ENCODE measurements at places on chromosomes 13 and 19. TPM values are rescaled to one million over a fixed set of nuclear protein-coding genes. Genes with fewer than 3 reads are reported as not detected.

GRCh38 chr19:5978606-5979552, 939 bp upstream of the RANBP3 start:
- H3K36me3 ChIP-seq = no peaks in the 10 kb centered on the region
- H3K4me1 ChIP-seq = peaks cover 55% of the 10 kb centered on the region
- DNase-seq = no peak

GRCh38 chr13:36038785-36039555, 92.2 kb downstream of the DCLK1 start:
- H3K27me3 ChIP-seq = no peaks in the 10 kb centered on the region
- no peak for DNase-seq
- no peaks in the 10 kb centered on the region for H3K4me1 ChIP-seq
- no peaks in the 10 kb centered on the region for H3K36me3 ChIP-seq

DNA sequence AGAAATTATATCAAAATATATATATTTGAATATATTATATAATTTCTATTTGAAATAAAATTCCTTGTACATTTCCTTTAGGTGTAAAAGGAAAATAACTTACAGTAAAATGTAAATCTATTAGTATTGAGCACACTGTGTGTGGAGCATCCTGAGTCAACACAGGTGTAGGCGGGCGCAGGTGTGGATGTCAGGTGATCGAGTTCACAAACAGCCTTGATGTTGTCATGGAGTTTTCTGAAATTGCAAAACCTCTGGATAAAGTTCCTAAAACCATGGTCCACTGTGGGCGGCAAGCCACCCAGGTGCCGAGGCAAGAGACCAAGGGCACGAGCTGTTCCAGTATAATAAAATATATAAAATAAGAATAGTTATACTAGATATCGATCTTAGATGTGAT, 27.7 kb upstream of the MCF2L start:
- no peak overlapping the region for H3K4me3 ChIP-seq
- peaks cover 4% of the 10 kb centered on the region for H3K36me3 ChIP-seq
- peaks cover 21% of the 10 kb centered on the region for H3K4me1 ChIP-seq
- no peak for DNase-seq
- H3K27me3 ChIP-seq = peaks cover 32% of the 10 kb centered on the region
- no peak overlapping the region for H3K27ac ChIP-seq

The CFAP97D2 gene
- polyA plus RNA-seq = not detected

GRCh38 chr19:18220632-18221275, 5.5 kb downstream of the PDE4C start:
- H3K4me3 ChIP-seq = no peak overlapping the region
- peaks cover 10% of the 10 kb centered on the region for H3K4me1 ChIP-seq
- H3K27me3 ChIP-seq = peaks cover 24% of the 10 kb centered on the region
- H3K36me3 ChIP-seq = no peaks in the 10 kb centered on the region
- DNase-seq = no peak
- H3K27ac ChIP-seq = no peak overlapping the region

The RGCC gene
- polyA plus RNA-seq = not detected

- H3K4me1 ChIP-seq = no peaks in the 10 kb centered on the region
- H3K27me3 ChIP-seq = no peaks in the 10 kb centered on the region
- H3K4me3 ChIP-seq = no peak overlapping the region
- H3K36me3 ChIP-seq = no peaks in the 10 kb centered on the region
Measured at GRCh38 chr13:20349564-20350381, 117.7 kb upstream of the GJB6 start.

The PBX4 gene
- 0.31 TPM for polyA plus RNA-seq

The RNF113B gene
- not detected for polyA plus RNA-seq

DNA sequence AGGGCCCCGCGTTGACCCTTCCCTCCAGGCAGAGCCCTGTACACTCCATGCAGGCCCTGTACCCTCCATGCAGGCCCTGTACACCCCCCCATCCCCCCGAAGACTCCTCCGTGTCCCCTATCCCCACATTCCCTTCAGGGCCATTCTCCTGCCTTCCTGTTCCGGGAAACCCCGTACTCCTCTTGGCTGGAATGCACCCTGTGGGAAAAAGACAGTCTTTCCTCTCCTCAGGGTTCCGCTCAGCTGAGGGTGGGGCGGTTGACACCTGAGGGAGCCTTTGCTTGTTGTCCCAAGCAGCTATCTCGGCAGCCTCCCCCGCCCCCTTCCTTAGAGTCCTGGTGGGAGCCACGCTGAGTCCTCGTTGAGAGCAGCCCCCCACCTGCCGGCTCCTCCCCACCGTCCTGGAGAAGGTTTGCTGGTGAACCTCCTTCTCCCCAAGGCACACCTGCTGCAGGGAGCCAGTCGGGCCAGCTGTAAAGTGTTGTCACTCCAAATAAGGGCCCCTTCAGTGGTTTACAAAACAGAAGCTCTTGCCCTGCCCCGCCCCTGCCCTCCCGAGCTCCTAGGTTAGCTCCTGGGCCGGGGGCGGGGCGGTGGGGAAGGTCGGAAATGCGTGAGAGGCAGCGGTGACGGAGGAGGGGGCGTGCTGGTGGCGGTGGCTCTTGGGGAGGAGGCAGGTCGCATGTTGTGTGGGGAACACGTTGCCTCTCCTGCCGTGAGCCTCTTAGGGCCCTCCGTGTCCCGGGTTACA, 1.5 kb downstream of the GNA11 start:
- no peaks in the 10 kb centered on the region for H3K36me3 ChIP-seq
- peak overlapping the region; percentile 89 for H3K4me3 ChIP-seq
- H3K27ac ChIP-seq = no peak overlapping the region
- H3K4me1 ChIP-seq = peaks cover 26% of the 10 kb centered on the region
- H3K27me3 ChIP-seq = no peaks in the 10 kb centered on the region

The TUBB4A gene
- 5.9 TPM for polyA plus RNA-seq

DNA sequence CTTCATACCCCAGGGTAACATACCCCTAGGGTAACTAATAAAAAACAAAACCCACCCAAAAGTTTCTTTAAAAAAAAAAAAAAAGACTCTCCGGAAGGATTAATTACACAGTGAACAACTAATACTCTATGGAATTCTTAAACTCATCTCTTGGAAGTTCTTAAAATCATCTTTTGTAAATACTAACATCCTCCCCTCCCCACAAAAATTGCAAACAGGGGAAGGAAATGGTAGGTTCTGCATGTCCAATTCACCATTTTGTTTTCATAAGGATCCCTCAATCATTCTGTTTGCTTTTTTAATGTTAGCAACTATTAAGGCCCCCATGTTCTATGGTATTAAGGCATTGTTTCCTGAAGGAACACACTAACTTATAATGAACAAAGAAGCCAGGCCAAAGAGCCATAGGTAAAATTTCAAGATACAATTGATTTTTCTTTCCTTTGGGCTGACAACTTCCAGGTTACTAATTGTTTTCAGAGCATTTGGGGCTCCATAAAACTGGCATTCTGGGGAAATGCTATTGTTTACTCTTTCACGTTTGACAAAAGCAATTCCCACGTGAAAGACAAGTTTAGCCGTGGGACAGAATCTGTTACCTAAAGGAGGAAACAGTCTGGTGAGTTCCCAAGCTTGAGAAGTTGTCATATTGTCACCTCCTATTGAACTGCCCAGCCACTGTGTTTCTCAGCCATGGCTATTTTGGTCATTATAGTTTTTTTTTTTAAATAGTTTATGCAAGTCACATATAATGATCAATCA, 107.0 kb downstream of the FLT1 start:
- H3K27me3 ChIP-seq = no peaks in the 10 kb centered on the region
- H3K4me3 ChIP-seq = no peak overlapping the region
- no peak for DNase-seq
- H3K36me3 ChIP-seq = peaks cover 20% of the 10 kb centered on the region

The B3GLCT gene
- polyA plus RNA-seq = 6.8 TPM

- H3K4me1 ChIP-seq = no peaks in the 10 kb centered on the region
- peaks cover 57% of the 10 kb centered on the region for H3K27me3 ChIP-seq
- no peaks in the 10 kb centered on the region for H3K36me3 ChIP-seq
- H3K27ac ChIP-seq = no peak overlapping the region
- no peak for DNase-seq
Measured at GRCh38 chr19:46115396-46116106, 8.9 kb downstream of the IGFL3 start.

The DPF1 gene
- polyA plus RNA-seq = 0.20 TPM

DNA sequence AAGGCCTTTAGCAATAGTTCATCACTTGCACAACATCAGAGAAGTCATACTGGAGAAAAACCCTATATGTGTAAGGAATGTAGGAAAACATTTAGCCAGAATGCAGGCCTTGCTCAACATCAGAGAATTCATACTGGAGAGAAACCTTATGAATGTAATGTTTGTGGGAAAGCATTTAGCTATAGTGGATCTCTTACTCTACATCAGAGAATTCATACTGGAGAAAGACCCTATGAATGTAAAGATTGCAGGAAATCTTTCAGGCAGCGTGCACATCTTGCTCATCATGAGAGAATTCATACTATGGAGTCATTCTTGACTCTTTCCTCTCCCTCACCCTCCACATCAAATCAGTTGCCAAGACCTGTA, 19.8 kb downstream of the ZNF583 start:
- H3K27ac ChIP-seq = no peak overlapping the region
- H3K27me3 ChIP-seq = no peaks in the 10 kb centered on the region
- no peaks in the 10 kb centered on the region for H3K4me1 ChIP-seq
- H3K4me3 ChIP-seq = no peak overlapping the region
- no peak for DNase-seq
- peaks cover 43% of the 10 kb centered on the region for H3K36me3 ChIP-seq

DNA sequence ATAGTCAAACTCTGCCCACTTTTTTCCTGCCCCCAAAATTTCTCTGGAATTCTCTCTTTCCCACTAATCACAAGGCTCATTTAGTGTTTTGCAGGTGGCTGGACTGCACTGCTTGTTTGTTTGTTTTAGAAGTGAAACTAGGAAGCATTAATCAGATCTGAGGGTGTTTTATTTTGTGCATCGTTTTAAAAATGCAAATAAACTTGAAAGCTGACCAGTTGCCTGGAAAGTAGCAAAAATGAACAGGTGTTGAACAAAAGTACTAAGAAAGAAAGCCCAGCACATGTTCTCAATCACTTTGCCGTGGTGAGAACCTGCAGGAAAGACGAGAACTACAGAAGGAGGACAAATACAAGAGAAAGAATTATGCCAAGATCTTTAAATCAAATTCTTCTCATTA, 365.5 kb downstream of the PCDH9 start:
- peak overlapping the region; percentile 25 for H3K4me3 ChIP-seq
- DNase-seq = no peak
- no peaks in the 10 kb centered on the region for H3K4me1 ChIP-seq
- no peaks in the 10 kb centered on the region for H3K36me3 ChIP-seq
- H3K27me3 ChIP-seq = no peaks in the 10 kb centered on the region
- no peak overlapping the region for H3K27ac ChIP-seq

The TMEM86B gene
- polyA plus RNA-seq = 0.29 TPM

DNA sequence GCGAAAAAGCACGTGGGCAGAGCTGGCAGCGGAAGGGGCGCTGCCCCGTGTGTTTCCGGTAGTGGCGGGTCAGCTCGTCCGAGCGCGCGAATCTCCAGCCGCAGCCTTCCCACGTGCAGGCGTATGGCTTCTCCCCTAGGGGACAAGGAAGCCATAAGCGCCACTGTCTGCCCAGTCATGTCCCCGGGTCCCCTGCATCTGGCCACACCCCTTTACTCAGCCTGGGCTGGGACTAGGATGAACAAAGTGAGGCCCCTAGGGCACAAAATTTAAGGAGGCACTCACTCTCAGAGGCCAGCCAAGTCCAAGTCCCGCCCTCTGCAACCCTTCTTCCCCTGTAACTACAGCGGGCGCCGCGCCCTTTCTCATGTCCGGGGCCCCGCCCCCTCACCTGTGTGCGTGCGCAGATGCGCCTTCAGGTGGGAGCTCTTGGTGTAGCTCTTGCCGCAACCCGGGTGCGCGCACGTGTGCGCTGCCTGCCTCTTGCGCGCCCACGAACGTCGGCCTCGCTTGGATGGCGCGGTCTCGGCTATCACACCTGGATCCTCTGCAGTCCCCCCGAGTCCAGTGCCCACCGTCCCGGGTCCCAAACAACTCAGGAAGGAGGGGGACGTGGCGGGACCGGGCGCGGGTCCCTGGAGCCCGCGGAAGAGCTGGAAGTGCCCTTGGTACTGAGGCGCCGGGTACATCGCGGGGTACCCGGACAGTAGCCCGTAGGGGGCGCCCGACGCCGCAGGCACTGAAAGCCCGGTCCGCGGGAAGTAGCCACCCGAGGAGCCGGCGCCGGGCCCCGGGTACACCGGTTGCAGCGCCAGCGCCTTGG, 1.9 kb downstream of the KLF1 start:
- H3K4me1 ChIP-seq = peaks cover 29% of the 10 kb centered on the region
- peak; percentile 60 for DNase-seq
- peak overlapping the region; percentile 83 for H3K4me3 ChIP-seq

DNA sequence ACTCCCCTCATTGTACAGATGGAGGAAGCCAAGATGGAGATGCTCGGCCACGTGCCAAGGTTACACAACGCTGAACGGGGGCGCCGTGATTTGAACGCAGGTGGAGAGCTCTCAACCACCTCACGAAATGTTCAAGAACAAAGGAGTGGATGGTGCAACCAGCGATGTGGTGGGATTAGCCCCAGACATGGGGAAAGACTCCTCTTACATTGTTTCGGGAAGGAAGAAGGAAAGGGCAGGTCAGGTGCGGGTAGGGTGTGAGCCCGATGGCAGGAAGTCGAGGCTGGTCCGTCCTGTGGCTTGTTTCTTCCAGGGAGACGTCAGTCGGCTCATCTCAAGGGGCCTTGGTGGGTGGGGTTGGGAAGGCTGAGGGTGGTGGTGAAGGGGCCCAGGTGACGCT, 7.1 kb upstream of the KLK14 start:
- no peak overlapping the region for H3K27ac ChIP-seq
- DNase-seq = no peak
- H3K27me3 ChIP-seq = no peaks in the 10 kb centered on the region
- no peak overlapping the region for H3K4me3 ChIP-seq
- no peaks in the 10 kb centered on the region for H3K36me3 ChIP-seq

GRCh38 chr19:6164906-6165531, 29.6 kb downstream of the ACSBG2 start:
- DNase-seq = no peak
- H3K4me3 ChIP-seq = no peak overlapping the region
- H3K27me3 ChIP-seq = no peaks in the 10 kb centered on the region
- H3K36me3 ChIP-seq = no peaks in the 10 kb centered on the region
- H3K27ac ChIP-seq = no peak overlapping the region
- H3K4me1 ChIP-seq = peaks cover 8% of the 10 kb centered on the region

- H3K36me3 ChIP-seq = no peaks in the 10 kb centered on the region
- no peaks in the 10 kb centered on the region for H3K27me3 ChIP-seq
- H3K27ac ChIP-seq = no peak overlapping the region
Measured at GRCh38 chr19:640161-640558, 481 bp downstream of the FGF22 start.

The B9D2 gene
- polyA plus RNA-seq = 12.8 TPM

DNA sequence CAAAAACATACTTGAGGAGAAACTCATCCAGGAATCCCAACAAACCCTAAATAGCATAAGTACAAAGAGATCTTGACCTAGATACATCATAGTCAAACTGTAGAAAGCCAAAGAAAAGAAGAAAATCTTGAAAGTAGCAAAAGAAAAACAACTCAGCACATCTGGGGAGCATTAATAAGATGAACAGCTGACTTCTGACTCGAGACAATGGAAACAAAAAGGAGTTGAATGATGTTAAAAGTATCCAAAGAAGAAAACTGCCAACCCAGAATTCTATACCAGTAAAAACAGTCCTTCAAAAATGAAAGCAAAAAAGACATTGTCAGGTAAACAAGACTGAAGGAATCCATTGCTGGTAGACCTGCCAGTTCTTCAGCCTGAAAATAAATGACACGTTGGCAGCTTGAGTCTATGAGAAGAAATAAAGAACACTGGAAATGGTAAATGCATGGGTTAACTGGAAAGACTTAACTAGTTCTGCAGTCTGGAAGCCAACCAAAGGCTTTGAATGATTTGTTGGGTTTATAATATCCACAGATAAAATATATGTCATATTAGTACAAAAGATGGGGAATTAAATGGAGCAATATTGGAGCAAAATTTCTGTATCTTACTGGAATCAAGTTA, 46.8 kb downstream of the TSSK6 start:
- H3K4me1 ChIP-seq = peaks cover 43% of the 10 kb centered on the region
- DNase-seq = no peak
- H3K27me3 ChIP-seq = no peaks in the 10 kb centered on the region
- H3K36me3 ChIP-seq = peaks cover 39% of the 10 kb centered on the region
- no peak overlapping the region for H3K27ac ChIP-seq

Measured in naive B cell (primary cell).